ENCODE measurements at places on chromosomes 11 and 22.

DNA sequence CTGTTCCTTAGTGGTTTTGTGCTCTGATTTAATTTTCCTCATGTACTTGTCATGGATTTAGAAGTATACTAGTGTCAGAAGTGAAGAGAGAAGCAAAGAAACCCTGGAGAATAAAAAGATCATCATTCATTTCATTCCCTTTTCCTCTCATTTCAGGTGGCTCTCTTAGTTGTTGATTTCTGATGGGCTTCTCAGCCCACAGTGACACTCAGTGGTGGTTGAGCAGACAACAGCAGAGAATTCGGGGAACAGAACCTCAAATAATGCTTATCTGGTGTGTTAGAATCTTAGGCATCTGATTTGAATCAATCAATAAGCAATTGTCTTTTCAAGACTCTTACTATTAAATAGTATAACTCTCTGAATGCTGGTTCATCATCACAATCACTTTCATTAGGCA, 1289.4 kb downstream of the FAM181B start:
- DNase-seq = no peak

DNA sequence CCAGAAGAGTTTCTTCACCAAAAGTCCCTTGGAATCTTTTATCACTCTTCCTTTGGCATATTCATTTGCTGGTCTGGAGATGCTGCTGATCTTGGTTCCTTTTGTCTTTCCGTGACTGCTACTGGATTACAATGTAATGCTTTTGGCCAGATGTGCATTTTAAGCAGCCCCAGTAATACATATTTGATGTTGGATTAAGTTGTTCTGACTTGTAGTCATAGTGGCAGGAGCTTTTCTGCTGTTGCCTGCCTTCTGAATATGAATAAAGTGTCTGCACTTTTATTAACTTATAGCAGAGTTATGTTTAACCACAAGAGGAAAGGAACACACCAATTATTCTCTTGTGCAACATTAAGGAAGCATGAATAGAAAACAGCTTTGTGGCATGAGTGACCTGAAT, 360.0 kb upstream of the DDI1 start:
- DNase-seq = no peak

DNA sequence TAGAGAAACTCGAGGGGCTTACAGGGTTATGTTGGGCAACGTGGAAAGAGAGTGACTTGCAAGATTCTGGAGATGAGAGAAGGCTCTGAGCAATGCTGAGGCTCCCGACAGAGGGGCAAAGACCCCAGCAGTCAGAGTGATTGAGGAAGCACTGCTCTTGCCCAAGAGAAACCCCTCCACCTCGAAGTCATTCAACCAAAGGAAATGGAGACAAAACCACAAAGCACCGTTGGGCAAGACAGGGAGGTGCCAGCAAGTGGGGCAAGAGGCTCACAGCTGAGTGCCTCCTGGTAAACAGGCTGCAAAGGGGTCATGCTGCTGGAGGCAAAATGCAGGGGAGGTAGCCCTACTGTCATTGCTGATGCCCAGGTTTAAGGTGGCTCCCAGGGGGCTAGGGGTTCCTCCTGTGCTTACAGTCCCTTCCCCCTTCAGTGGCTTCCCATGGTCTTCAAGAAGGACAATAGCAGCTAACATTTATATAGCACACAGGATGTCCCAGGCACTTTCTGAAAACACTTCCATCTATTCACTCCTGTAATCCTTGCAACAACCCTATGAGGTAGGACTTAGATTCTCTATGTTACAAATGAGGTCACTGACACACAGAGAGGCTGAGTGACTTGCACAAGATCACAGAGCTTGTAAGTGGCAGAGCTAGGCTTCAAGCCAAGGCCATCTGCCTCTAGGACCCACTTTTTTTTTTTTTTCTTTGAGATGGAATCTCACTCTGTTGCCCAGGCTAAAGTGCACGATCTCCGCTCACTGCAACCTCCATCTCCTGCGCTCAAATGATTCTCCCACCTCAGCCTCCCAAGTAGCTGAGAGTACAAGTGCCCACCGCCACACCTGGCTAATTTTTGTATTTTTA, 18.1 kb upstream of the MYH9 start:
- DNase-seq = no peak

DNA sequence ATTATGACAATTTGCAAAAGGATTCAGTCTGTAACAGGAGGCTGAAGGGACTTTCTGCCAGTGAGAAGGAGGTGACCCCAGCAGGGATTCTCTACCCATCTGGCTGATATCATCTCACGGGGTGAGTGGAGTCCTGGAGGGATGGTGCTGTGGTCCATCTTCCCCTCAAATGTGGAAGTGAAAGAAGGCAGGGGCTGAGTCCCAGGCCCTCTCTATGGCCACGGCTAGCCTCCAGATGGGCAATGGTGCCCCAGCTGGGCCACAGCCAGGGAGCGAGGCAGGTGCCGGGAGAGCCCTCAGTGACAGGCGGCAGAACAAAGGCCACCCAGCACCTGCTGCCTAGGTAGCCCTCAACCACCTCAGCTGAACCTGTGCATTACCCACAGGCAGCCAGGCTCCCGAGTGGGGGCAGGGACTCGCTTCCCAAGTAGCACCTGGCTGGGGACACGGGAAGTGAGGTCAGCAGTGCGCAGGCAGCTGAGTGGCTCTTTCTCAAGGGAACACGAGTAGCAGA, 6.7 kb downstream of the NECTIN1 start:
- no peak for DNase-seq

- DNase-seq = no peak
These were observed 37.9 kb downstream of the TMPRSS5 start for GRCh38 chr11:113668255-113668654.

GRCh38 chr22:17952273-17952801, 72.0 kb downstream of the MICAL3 start:
- no peak for DNase-seq

DNA sequence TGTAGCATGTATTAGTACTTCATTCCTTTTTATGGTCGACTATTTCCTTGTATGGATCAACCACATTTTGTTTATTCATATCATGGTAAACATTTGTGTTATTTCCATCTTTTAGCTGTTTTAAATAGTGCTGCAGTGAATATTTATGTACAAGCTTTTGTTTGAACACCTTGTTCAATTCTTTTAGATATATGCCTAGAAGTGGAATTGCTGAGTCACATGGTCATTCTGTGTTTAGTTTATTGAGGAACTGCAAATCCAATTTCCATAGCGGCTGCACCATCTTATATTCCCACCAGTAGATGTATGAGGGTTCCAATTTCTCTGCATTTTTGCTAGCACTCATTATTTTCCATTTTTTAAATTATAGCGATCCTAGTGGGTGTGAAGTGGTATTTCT, 61.5 kb upstream of the GRK2 start:
- no peak for DNase-seq

- peak; percentile 69 for DNase-seq
These were observed at the start of gene DDX25 for GRCh38 chr11:125903711-125904659. TSS of gene DDX25 (plus strand) at chr11:125904508. CDS start at chr11:125904518, 10 bp downstream.

GRCh38 chr11:46856605-46857343, 10.7 kb upstream of the CKAP5 start:
- DNase-seq = no peak

- no peak for DNase-seq
These were observed 187.6 kb downstream of the ADAMTS15 start for GRCh38 chr11:130635937-130636630.

GRCh38 chr11:108221371-108221770, 1.1 kb downstream of the NPAT start:
- no peak for DNase-seq

- DNase-seq = no peak
These were observed 58.1 kb downstream of the RSF1 start for GRCh38 chr11:77762426-77762825.

- DNase-seq = no peak
These were observed 36.2 kb downstream of the SERPINH1 start for GRCh38 chr11:75598264-75598663.

DNA sequence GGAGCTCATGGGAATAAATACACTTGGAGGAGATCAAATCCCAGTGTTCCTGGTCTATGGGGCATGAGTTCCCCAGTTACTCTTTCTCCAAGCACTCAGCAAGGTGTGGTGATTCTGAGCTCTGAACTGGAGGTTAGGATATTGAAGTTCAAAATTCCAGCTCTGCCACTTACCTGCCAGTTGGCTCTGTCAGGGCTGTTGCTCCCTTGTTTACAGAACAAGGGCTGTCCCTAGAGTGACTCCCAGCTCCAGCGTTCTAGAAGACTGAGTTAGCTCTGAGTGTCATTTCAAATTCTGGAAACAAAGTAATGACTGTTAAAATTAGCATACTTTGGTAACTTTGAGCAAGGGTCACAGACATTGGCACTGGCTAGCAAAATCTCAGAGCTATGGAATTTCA, 69.7 kb upstream of the ZBED5 start:
- no peak for DNase-seq

GRCh38 chr22:38202437-38203089, 769 bp downstream of the MAFF start:
- DNase-seq = peak; percentile 65

- DNase-seq = no peak
These were observed 157.1 kb upstream of the GRK3 start for GRCh38 chr22:25407226-25407858.

DNA sequence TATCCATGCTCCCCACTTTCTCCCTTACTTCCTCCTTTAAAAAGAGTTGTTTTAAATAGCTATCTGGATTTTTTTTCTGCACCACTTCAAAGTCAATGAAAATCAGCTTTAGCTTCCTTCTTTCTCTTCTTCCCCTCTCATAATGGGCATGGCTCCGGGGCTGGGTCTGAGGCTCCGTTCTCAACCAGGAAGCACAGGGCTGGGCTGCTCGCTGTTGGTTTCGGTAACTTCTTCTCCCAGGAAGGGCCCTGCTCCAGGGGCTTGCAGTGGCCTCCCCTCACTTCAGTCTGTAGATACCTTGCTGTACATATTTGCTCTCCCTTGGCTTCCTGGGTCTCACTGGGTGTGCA, 23.8 kb downstream of the MICAL2 start:
- DNase-seq = no peak

- no peak for DNase-seq
These were observed 24.1 kb downstream of the ZNRF3 start for GRCh38 chr22:28907311-28908008.

- DNase-seq = no peak
These were observed 2925.9 kb upstream of the OR11H1 start for GRCh38 chr22:12601870-12602779.

- no peak for DNase-seq
These were observed 15.4 kb upstream of the OR4D5 start for GRCh38 chr11:123924027-123924426.

DNA sequence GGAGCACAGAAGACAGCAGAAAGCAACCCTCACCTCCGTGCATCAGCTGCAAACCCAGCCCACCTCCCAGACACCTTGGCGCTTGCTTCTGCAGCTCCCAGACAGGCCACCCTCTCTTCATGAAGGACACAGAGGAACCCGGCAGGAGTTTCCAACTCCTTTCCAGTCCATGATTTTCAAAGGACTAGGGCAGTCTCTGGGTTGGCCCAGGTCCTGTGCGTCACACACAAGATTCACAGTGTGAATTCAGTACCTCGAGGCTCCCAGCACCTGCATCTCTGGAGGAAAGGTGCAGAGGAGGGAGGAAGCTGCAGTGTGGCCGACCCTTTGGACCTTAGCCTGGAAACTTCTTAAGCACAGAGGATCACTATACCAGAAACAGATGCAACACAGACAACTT, 61.0 kb upstream of the BID start:
- no peak for DNase-seq

DNA sequence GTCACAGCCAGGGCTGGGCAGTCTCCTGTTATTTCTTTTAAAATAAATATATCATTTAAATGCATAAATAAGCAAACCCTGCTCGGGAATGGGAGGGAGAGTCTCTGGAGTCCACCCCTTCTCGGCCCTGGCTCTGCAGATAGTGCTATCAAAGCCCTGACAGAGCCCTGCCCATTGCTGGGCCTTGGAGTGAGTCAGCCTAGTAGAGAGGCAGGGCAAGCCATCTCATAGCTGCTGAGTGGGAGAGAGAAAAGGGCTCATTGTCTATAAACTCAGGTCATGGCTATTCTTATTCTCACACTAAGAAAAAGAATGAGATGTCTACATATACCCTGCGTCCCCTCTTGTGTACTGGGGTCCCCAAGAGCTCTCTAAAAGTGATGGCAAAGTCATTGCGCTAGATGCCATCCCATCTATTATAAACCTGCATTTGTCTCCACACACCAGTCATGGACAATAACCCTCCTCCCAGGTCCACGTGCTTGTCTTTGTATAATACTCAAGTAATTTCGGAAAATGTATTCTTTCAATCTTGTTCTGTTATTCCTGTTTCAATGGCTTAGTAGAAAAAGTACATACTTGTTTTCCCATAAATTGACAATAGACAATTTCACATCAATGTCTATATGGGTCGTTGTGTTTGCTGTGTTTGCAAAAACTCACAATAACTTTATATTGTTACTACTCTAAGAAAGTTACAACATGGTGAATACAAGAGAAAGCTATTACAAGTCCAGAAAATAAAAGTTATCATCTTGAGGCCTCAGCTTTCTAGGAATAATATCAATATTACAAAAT, 13.4 kb downstream of the OR51B4 start:
- no peak for DNase-seq

- DNase-seq = no peak
These were observed 53.3 kb upstream of the JAM3 start for GRCh38 chr11:134015556-134015955.

- no peak for DNase-seq
These were observed 137.1 kb downstream of the CSNK2A3 start for GRCh38 chr11:11215944-11216343.

- no peak for DNase-seq
These were observed 207.9 kb downstream of the SOX6 start for GRCh38 chr11:16148301-16148931.

DNA sequence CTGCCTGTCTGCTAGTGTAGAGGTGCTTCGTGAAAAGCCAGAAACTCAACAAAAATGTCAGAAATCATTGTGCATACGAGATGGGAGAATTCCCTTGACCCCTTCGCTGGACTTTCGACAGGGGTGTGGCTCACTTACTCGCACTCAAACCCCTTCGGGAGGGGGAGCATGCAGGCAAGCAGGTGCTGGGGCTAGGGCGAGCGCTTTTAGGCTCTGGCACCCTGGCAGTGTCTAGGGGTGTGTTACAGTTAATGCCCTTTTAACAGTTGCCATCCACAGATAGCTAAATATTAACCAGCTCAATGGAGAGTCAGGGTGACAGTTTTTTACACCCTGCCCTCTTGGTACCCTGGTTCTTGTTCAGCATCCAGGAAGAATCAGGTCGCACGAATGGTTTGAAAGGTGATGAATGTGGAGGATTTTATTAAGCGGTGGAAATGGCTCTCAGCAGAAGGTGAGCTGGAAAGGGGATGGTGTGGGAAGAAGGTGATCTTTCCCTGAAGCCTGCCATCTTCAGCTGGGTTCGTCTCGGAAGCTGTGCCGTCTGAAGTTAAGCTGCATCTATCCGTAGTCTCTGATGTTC, 59.6 kb upstream of the SHANK2 start:
- DNase-seq = no peak

DNA sequence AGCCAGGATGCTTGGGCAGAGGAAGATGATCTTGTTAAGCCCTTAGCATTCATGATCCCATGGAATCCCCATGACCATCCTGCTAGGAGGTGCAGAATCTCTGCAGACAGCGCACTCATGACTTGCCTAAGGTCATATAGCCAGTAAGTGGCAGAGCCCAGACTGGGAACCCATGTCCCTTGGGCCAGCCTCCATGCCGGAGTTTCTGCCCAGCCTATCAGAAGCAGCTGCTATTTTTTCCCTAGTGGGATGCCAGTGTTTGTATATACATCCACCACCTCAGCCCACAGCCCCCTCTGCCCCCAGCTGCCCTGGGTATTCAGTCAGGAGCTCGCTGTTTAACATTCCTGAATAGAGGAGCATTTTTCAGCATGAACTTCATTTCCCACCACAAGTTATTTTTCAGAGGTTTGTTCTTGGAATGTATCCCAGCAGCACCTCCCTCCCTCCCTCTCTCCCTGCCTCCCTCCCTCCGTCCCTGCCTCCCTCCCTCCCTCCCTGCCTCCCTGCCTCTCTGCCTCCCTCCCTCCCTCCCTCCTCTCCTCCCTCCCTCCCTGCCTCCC, 34.4 kb upstream of the SUSD2 start:
- no peak for DNase-seq

Measured in endothelial cell (in vitro differentiated cells).